ENCODE measurements at places on chromosomes 6 and 20.

GRCh38 chr6:158782432-158783166 is 36.6 kb downstream of the EZR start:
- DNase-seq = no peak

GRCh38 chr6:52087498-52087999 is at the start of gene PKHD1:
Gene PKHD1, minus strand, starts transcription at chr6:52087613. Its CDS starts 2,680 bp downstream, at chr6:52084933.
- DNase-seq = no peak

DNA sequence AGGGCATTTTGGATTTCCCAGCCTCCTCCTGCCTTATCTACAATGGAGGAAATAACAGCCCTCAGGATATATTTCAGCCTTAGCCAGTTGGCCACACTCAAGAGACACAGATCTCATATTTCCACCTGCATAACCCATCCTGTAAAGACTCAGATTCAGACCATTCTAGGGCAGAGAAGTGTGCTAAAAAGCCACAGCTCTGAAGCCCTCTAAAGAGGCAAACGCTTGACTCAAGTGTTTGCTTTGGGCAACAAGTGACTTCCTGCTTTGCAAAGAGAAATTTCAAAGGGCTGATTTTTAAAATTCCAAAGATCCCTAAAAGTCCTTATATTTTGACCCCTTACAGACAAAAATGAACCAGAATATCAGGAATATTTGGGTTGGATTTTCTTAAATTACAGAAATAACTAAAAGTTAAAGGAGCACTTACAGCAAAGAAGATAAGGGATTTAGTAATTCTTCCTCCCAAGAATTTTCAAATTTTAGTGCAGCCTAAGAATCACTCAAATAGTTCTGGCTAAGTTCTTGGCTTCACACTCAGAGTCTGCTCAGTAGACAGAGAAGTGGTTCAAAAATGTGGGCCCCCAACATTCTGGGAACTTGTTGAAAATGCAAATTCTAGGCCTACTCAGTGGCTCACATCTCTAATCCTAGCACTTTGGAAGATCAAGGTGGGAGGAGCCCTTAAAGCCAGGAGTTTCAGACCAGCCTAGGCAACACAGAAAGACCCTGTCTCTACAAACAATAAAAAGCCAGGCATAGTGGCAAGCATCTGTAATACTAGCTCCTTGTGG is 18.9 kb upstream of the ADGRF5 start:
- no peak for DNase-seq

DNA sequence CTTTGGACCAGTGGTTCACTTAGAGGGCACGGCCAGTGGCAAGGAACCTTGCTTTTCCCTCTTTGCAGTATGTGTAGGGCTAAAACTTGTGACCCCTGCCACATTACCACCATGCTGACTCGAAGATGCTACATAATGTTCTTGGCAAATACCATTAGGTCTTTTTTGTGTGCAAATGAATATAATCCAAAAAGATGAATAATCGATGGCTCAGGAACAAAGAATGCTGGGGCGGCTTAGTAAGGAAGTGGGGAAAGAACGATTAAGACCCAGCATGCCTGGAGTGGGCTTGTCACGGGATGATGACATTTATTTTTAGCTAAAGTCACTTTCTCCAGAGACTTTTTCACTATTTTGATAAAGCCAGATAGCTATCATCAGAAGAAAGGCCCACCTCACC is 23.1 kb downstream of the CMTR1 start:
- no peak for DNase-seq

GRCh38 chr6:122649701-122650100 is 39.5 kb downstream of the PKIB start:
- no peak for DNase-seq

DNA sequence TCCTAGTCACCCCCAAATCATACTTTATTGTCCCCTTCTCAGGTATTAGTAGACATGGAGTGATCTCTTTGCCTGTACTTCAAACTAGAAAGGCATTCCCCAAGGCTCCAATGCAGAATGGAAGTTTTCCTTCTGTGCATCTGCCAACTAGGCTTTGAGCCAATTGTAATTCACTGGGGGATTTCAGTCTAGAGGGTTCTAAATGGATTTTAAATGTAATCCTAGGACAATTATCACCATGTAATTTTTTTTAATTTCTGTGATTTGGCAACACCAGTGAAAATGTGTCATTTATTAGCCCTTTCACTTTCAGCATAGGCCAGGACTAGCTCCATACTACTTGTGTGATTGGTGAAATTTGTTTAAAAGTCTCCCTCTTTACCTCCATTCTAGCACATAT is 557.6 kb upstream of the MARCKS start:
- DNase-seq = no peak

DNA sequence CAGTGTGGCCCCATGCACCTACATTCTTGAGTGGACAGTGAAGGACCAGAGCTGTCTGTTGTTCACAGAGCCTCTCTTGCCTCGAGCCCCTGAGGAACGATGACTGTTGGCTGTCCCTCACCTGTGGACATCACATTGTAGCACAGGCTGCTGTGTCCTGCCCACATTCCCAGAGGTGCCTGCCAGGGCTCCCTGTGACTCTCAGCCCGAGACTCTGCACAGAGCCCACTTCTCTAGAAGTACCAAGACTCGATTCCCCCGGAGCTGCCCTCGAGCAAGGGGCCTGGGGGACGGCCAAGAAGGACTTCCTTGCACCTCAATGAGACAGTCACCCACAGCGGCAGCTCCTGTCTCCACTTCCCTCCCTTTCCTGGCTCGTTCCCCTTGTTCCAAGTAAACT is 28.6 kb upstream of the DLGAP4 start:
- no peak for DNase-seq

DNA sequence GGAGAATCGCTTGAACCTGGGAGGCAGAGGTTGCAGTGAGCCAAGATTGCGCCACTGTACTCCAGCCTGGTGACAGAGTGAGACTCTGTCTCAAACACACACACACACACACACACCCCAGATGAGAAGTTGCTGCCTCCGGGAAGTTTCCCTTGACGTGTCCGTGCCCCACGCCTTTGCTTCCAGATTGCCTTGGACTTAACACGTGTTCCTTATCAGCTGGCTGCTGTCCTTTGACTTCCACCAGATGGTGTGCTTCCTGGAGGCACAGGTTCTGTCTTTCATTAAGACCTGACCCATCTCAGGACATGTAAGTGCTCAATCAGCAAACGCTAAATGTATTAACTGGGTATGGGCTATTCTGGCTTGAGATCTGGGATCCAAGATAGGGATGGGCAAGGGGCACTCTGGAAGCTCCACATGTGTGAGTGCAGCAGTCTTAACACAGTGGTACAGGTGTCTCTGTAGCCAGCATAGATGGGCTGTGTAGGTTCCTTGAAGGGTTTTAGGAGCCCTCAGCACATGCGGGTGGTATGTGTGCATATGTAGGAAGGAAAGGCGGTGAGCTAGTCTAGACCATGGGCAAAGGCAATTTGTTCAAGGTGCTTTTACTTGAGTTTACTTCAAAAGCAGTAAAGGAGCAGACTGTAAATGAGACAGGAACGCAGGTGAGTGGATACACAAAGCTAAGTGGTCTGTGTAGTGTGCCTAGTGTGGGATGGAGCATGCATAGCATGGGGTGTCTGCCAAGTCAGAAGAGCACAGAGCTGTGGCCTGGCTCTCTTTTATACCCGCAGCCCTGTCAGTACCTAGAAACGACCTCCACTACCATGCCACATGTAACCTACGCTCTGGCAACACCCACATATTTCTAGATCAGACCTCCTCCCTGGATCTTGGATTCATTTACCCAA is 11.6 kb downstream of the PIGT start:
- no peak for DNase-seq

DNA sequence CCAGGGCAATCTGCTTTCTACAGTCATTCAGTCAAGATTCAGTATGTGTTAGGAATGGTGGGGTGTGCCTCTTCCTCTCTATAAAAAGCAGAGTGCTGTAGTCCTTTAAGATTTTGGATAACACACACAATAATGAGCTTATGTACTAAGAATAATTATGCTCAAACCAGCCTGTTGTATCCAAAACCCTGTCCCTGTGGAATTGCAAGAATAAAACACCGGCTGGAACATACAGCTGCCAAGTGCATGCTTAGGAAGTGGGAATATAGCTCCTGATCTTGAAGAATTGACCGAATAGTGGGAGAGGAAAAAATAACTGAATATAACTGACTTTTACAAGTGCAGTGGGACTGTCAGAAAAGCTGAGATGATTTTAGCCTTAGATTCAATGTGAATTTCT is 979 bp upstream of the MOCS1 start:
- no peak for DNase-seq

DNA sequence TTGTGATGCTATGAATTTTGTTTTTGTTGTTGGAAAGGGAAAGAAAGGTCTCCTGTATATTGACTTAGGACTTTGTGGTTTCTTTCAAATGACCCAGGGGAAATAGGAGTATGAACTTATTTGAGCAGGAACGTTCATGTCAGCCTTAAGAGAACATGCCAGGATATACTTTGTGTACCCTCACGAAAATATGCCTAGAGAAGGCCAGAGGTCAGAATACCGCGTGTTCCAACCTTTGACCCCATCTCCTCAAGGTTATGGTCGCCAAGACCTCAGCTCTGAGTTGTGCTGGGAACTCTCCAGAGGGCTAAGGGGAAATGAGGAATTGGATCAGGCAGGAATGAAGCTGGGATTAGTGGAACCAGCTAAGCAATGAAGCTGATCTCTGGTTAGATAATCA is 11.5 kb downstream of the TTLL9 start:
- no peak for DNase-seq

DNA sequence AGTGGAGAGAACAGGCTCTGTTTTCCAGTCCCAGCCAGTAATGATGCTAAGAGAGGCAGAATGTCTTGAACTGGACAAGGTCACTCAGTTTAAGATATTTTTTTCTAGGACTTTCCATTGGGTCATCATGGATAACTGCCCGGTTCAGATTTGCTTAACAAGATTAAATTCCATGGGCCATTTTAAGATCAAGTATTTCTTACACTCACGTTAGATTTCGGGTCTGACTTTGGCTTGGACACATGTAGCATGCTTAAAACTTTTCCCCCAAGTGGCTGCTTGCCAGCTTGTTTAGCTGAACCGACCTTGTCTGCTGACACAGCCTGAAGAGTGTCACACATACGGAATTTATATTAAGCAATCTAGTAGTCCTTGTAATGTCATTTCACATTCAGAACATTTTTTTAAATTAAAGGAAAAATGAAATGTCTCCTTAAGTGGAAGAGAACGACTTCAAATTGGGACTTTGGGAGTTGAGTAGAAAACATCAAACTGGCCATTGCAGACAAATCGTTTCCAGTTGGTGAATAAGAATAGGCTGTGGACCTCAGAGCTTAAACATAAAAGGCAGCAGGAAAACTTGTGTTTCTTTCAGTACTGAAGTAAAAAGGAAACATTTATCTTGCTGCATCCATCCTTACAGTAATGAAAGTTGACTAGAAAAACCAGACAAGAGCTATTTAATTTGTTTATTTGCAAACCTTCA is 29.0 kb downstream of the ARMC2 start:
- DNase-seq = no peak

- DNase-seq = no peak
Measured at GRCh38 chr6:106448000-106448426, 87.5 kb downstream of the CRYBG1 start.

DNA sequence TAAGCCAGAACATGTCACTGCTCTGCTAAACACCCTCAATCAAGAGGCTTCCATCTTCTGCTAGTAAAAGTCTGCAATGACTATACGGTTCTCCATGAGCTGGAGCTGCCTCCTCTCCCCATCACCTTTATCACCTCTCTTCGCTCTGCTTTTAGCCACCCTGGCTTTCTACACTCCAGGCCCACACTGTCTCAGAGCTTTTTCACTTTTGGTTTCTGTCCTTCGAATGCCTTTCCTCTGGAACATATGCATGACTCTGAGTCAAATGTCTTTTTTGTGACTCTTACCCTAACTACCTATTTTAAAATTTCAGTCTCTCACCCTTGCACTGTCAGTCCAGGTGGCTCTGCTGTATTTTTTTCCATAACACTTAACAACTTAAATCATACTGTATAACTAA is 525.4 kb upstream of the RNF217 start:
- DNase-seq = no peak

- DNase-seq = no peak
Measured at GRCh38 chr20:63643499-63643898, 9.7 kb downstream of the STMN3 start.

- DNase-seq = no peak
Measured at GRCh38 chr6:53691667-53692133, 26.1 kb upstream of the KLHL31 start.

DNA sequence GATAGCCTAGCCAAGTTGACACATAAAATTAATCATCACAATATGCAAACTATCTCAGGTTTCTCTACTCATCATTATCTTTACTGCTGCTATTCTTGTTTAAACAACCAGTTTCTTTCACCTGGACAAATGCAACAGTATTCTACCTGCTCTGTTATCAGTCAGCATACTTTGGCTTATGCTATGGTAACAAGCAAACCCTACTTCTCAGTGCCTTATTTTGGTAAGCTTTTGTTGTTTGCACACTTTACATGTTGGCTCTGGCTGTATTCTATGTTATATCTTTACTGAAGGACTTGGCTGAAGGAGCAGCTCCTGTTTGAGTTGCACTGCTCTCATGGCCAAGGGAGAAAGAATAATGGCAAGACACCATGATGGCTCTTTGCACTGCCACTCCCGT is 463.1 kb downstream of the EPM2A start:
- no peak for DNase-seq

DNA sequence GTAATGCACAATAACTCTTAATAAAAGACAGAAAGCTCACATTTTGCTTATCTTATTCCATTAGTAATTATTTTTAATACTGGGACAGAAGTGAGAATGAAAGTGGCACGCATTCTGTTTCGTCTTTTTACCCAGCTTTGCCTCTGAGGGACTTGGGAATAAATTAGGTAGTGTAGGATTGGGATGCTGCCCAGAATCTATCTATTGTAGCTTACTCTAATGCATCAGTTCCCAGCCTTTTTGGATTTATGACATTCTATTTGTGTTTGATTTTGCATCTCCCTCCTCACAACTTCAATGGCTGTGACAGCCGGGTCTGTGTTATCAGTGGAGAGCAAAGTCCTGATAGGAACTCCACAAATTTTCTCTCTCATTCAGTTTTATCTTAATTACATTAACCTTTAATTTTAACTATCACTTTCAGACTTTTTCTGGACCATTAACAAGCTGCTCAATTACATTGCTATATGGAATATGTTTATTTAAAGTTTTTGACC is 62.9 kb upstream of the TULP4 start:
- no peak for DNase-seq

DNA sequence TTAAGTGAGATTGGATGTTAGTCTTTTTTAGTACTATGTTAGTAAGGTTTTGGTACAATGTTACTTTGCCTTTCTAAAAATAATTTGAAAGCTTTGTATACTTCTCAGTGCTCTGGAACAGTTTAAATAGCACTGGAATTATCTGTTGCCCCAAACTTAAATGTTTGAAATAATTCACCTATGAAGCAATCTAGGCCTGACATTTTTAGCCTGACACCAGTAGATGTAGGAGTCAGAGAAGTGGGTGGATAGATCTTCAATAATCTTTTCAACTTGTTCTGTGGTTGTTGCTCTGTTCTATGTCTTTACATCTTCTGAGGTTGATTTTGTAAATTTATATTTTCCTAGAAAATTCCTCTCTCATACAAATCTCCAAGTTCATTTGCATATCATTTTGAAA is 103.1 kb upstream of the ADGRF1 start:
- DNase-seq = no peak

- DNase-seq = no peak
Measured at GRCh38 chr6:142842418-142843261, 102.3 kb downstream of the HIVEP2 start.

Measured in stimulated activated CD4-positive, alpha-beta T cell treated with anti-CD3 and anti-CD28 coated beads, TNF-alpha, amount 100 ng/mL, for 48 hours (primary cell).